ENCODE measurements at places on chromosomes 6 and 20. TPM values are rescaled to one million over a fixed set of nuclear protein-coding genes. Genes with fewer than 3 reads are reported as not detected.

Gene SIM1
- not detected for total RNA-seq

Gene TFEB
- 11.5 TPM for total RNA-seq

Gene TMC2
- not detected for total RNA-seq

Gene HLA-DOB
- total RNA-seq: 2.1 TPM

GRCh38 chr6:148342350-148343046 lies at the start of gene SASH1:
TSS of gene SASH1 (plus strand) at chr6:148342838. CDS start at chr6:148343068, 230 bp downstream.
- peak; percentile 12 for DNase-seq
- H3K27me3 ChIP-seq: peaks cover 74% of the 10 kb centered on the region
- no peaks in the 10 kb centered on the region for H3K36me3 ChIP-seq
- H3K27ac ChIP-seq: no peak within 1 kb of the TSS
- peak within 1 kb of the TSS; percentile 51 for H3K4me3 ChIP-seq

- H3K4me1 ChIP-seq: peaks cover 6% of the 10 kb centered on the region
- no peak overlapping the region for H3K4me3 ChIP-seq
- H3K36me3 ChIP-seq: no peaks in the 10 kb centered on the region
- no peak overlapping the region for H3K27ac ChIP-seq
- DNase-seq: no peak
- H3K27me3 ChIP-seq: peaks cover 57% of the 10 kb centered on the region
Observed at GRCh38 chr6:30359276-30359675, 14.3 kb downstream of the RPP21 start.

DNA sequence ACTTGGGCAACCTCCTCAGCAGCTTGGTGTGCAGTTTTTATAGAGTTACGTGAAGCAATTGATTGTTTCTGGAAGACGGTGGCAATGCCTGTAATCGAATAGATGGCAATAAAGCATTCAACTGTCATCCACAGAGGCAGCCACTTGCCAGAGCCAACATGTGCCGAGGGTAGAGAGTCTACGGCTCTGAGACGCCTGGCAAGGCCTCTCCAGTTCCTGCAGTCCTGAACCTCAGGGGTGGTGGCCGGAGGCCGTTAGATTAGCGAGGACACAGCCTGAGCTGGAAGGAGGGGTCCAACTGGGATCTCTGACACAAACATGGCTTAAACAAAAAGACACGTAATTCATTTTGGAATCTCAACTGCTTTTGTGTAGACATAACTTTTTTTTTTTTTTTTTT lies 775 bp upstream of the TTLL2 start:
- no peaks in the 10 kb centered on the region for H3K4me1 ChIP-seq
- H3K36me3 ChIP-seq: no peaks in the 10 kb centered on the region
- no peak overlapping the region for H3K27ac ChIP-seq
- no peak overlapping the region for H3K4me3 ChIP-seq

DNA sequence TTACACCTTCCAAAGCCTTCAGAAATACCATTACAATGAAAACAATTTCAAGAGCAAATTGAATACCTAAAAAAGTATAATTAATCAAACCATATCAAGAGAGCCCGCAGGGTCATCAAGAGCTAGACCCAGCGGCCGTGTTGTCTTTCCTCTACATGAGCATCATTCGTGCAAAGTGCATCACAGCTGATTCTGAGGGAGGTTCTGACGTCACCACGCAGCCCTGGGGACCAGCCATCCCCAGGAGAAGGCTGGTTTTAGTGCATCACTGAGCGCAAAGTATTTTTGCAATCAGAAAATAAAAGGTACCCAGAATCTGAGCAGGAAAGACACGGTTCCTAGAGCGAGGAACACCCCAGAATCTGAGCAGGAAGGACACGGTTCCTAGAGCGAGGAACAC lies 371.4 kb downstream of the CDH4 start:
- H3K4me1 ChIP-seq: no peaks in the 10 kb centered on the region
- no peak overlapping the region for H3K4me3 ChIP-seq
- H3K27me3 ChIP-seq: no peaks in the 10 kb centered on the region
- DNase-seq: no peak
- H3K27ac ChIP-seq: no peak overlapping the region

DNA sequence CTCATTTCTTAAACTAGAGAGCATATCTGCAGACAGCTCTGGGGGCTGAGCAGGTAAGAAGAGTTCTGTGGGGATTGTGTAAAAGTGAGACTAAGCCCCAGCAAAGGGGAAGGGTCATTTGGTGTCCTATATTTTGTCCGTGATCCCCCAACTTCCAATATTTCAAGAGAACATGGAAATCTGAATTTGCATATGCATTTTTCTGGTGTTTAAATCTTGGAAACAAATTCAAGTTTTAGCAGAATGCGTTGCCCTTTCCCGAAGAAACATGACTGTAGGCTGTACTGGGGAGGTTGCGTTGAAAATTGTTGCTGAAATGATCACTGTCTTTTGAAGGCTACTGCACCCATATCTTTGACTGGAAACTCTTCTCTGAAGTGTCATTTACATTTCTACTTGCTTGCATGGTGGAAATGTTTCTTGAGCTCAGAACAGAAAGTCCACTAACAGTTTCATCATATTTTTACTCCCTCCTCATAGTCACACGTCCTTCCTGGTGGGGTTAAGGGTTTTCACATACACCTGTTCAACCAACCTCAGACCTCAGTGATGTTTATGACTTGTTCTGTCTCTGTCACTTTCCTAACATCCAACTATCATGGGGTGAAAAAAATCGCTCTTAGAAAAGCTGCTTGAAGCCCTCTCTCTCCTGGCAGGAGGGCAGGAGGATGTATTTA lies 140.3 kb downstream of the BCAS1 start:
- no peak overlapping the region for H3K4me3 ChIP-seq
- H3K36me3 ChIP-seq: no peaks in the 10 kb centered on the region
- DNase-seq: no peak
- peaks cover 53% of the 10 kb centered on the region for H3K4me1 ChIP-seq
- peak overlapping the region; percentile 76 for H3K27ac ChIP-seq

- H3K36me3 ChIP-seq: no peaks in the 10 kb centered on the region
- no peaks in the 10 kb centered on the region for H3K4me1 ChIP-seq
- H3K27ac ChIP-seq: no peak overlapping the region
- peaks cover 10% of the 10 kb centered on the region for H3K27me3 ChIP-seq
- H3K4me3 ChIP-seq: no peak overlapping the region
Observed at GRCh38 chr6:117783279-117783678, 108.0 kb downstream of the NUS1 start.

DNA sequence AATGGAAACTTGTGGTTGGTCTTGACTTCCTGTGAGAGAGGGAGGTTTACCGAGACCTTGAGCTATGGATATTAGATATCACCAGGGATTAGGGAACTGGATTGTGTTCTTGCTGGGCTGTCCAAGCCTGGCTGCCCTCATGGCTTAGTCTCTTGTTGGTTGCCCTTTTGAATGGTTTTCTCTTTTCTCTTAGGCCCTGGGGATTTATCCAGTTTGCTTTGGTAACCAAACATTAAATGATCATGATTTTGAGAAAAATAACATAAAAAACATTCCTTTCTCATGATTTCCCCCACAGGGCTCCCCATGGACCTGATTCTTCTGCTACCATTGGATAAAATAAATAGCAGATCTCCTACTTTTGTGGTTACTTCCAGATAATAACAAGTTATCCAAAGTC lies 306.4 kb upstream of the RNF217 start:
- H3K4me3 ChIP-seq: no peak overlapping the region
- no peaks in the 10 kb centered on the region for H3K4me1 ChIP-seq
- H3K36me3 ChIP-seq: no peaks in the 10 kb centered on the region
- no peak overlapping the region for H3K27ac ChIP-seq
- H3K27me3 ChIP-seq: no peaks in the 10 kb centered on the region
- no peak for DNase-seq

- DNase-seq: no peak
- H3K36me3 ChIP-seq: no peaks in the 10 kb centered on the region
- no peaks in the 10 kb centered on the region for H3K4me1 ChIP-seq
- peaks cover 6% of the 10 kb centered on the region for H3K27me3 ChIP-seq
- no peak overlapping the region for H3K4me3 ChIP-seq
- H3K27ac ChIP-seq: no peak overlapping the region
Observed at GRCh38 chr6:100168148-100168547, 174.1 kb upstream of the MCHR2 start.

GRCh38 chr6:133034509-133035206 lies 206.5 kb upstream of the EYA4 start:
- H3K4me3 ChIP-seq: no peak overlapping the region
- DNase-seq: no peak
- no peaks in the 10 kb centered on the region for H3K4me1 ChIP-seq
- H3K27ac ChIP-seq: no peak overlapping the region

DNA sequence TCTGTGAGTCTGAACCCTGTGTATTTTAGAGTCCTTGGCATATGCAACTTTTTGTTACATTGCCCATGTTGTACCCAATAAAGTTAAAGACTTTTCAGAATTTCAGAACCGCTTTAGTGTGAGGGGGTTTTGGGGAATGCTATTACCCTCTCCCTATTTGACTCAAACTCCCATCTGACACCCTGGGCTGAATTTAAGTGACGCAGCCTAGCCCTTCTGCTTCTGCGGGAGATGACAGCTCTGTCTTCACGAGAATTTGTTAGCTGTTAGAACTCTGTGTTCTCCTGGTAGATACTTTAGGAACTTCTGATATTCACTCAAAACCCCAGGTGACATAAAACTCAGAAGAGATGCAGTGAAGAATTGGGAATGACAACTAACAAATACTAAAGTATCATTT lies 500.6 kb upstream of the ID4 start:
- DNase-seq: no peak
- H3K27ac ChIP-seq: no peak overlapping the region
- H3K27me3 ChIP-seq: no peaks in the 10 kb centered on the region
- H3K36me3 ChIP-seq: no peaks in the 10 kb centered on the region

Measured in activated naive CD8-positive, alpha-beta T cell treated with anti-CD3 and anti-CD28 coated beads for 36 hours (primary cell).